ENCODE measurements at places on chromosomes 7 and 10. TPM values are rescaled to one million over a fixed set of nuclear protein-coding genes. Genes with fewer than 3 reads are reported as not detected.
A peak's percentile ranks its signal among the peaks of the same experiment; 100 is the strongest.

GRCh38 chr7:1987591-1988532 lies 244.9 kb downstream of the MAD1L1 start:
- peak; percentile 20 for DNase-seq
- H3K27me3 ChIP-seq, result no peaks in the 10 kb centered on the region
- H3K4me3 ChIP-seq, result no peak overlapping the region
- H3K27ac ChIP-seq, result no peak overlapping the region
- H3K4me1 ChIP-seq, result no peaks in the 10 kb centered on the region

GRCh38 chr10:17563452-17563851 lies 53.7 kb downstream of the HACD1 start:
- no peaks in the 10 kb centered on the region for H3K36me3 ChIP-seq
- no peak for DNase-seq
- H3K4me1 ChIP-seq, result no peaks in the 10 kb centered on the region
- no peak overlapping the region for H3K27ac ChIP-seq
- H3K4me3 ChIP-seq, result no peak overlapping the region
- H3K27me3 ChIP-seq, result no peaks in the 10 kb centered on the region

DNA sequence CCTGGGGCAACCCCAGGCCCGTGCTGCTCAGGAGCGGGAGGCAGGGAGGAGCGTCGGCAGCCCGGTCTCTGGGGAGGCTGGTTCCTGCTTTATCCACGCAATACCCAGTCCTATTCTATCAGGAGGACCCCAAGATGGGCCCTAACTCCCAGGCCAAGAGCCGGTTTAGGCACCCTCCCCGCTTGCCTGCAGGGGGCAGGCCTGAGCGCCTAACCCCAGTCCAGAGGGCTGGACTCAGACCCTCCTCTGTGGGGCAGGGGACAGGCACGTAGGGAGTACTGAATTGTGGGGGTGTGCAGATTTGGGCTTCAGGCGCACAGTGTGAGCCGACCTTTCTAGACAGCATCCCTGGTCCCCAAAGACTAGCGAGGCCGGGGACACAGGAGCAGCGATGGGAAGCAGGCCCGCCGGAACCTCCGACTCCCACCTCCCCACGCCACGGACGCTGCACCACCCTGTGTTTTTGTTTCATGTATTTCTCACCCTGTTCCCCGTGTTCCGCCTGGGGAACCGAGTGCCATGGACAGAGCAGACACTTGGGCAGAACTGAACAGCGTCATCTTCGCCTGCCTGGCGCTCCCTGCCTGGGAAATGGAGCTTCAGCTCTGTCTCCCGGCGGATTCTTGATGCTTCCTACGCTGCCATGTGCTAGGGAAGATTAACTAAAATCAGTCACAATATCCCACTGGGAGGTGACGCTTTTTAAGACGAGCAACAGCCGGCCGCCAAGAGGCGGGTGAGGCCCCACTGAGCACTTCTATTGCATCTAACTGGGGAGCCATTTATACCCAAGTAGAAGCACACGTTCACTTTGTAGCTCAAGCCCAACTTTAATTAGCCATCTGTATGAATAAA lies 5.3 kb downstream of the NUDT1 start:
- DNase-seq, result no peak
- no peaks in the 10 kb centered on the region for H3K36me3 ChIP-seq
- no peak overlapping the region for H3K27ac ChIP-seq
- H3K4me3 ChIP-seq, result no peak overlapping the region
- H3K27me3 ChIP-seq, result no peaks in the 10 kb centered on the region

- H3K4me3 ChIP-seq, result no peak overlapping the region
- DNase-seq, result no peak
- no peak overlapping the region for H3K27ac ChIP-seq
- no peaks in the 10 kb centered on the region for H3K27me3 ChIP-seq
- H3K4me1 ChIP-seq, result no peaks in the 10 kb centered on the region
These were observed 4.5 kb upstream of the MGAM start for GRCh38 chr7:141991140-141991539.

DNA sequence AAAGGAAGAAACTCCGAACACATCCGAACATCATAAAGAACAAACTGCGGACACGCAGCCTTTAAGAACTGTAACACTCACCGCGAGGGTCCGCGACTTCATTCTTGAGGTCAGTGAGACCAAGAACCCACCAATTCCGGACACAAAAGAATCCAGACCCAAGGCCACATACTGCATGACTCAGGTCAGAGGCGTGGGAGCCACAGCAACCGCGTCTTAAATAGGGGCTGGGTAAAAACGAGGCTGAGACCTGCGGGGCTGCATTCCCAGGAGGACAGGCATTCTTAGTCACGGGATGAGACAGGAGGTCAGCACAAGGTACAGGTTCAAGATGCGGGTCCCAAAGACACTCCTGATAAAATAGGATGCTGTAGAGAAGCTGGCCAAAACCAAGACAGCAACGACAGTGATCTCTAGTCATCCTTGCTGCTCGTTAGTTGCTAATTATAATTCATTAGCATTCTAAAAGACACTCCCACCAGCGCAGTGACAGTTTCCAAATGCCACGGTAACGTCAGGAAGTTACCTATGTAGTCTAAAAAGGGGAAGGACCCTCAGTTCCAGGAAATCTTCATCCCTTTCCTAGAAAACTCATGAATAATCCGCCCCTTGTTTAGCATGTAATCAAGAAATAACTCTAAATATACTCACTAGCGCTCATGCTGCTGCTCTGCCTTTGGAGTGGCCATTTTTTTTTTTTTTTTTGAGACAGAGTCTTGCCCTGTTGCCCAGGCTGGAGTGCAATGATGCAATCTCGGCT lies 19.3 kb downstream of the AP5Z1 start:
- H3K4me3 ChIP-seq, result no peak overlapping the region
- no peak for DNase-seq
- no peaks in the 10 kb centered on the region for H3K27me3 ChIP-seq
- H3K27ac ChIP-seq, result no peak overlapping the region
- H3K4me1 ChIP-seq, result peaks cover 19% of the 10 kb centered on the region

The FAM221A gene
- total RNA-seq, result 3.2 TPM

The CLDN12 gene
- total RNA-seq, result 30.6 TPM

The TAS2R4 gene
- 0.12 TPM for total RNA-seq

DNA sequence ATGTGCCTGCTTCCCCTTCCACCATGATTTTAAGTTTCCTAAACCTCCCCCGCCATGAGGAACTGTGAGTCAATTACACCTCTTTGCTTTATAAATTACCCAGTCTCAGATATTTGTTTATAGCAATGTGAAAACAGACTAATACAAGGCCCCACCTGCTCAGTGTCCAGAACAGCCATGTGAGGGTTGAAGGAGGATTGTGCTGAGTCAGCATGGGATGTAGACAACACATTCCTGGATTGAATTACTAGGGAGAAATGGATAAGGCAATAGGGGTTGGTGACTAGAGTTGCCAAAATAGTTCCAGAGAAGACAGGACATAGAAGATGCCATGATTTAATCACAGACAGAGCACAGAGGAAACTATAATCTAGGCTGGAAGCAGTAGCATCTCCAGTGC lies 270.3 kb downstream of the GFRA1 start:
- H3K4me1 ChIP-seq, result no peaks in the 10 kb centered on the region
- no peak overlapping the region for H3K27ac ChIP-seq
- H3K36me3 ChIP-seq, result no peaks in the 10 kb centered on the region

The WNT8B gene
- not detected for total RNA-seq

DNA sequence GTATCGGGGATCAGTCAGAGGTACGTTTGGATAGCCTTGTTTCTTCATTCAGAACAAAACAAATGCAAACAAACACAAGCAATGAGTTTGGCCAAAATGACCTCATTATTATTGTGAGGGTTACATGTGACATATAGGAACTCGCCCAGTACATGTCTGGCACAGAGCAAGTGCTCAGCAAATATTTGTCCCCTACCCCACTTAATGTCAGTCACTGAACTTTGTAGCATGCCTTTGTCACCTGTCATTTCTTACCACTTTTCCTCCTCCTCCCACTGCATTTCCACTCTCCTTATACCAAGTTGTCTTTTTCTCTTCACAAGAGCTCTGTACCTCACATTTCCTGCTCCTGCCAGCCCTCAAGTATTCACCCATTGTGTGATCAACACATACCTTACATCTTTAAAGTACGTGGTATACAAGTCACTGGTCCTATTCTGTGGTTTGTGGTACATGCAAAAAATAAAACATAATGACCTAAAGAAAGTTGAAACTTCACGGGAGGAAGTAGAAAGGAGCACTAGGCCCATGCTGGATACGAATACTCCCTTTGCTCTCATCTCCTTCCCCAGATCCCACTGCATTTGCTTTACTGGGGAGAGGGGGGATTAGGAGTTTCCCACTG lies 236.0 kb downstream of the INHBA start:
- H3K36me3 ChIP-seq, result no peaks in the 10 kb centered on the region
- H3K27me3 ChIP-seq, result no peaks in the 10 kb centered on the region
- no peak overlapping the region for H3K4me3 ChIP-seq
- no peaks in the 10 kb centered on the region for H3K4me1 ChIP-seq
- H3K27ac ChIP-seq, result no peak overlapping the region
- no peak for DNase-seq

- DNase-seq, result no peak
- no peak overlapping the region for H3K4me3 ChIP-seq
- H3K27ac ChIP-seq, result no peak overlapping the region
- no peaks in the 10 kb centered on the region for H3K27me3 ChIP-seq
- H3K4me1 ChIP-seq, result peaks cover 42% of the 10 kb centered on the region
These were observed 16.3 kb downstream of the TES start for GRCh38 chr7:116226664-116227063.

DNA sequence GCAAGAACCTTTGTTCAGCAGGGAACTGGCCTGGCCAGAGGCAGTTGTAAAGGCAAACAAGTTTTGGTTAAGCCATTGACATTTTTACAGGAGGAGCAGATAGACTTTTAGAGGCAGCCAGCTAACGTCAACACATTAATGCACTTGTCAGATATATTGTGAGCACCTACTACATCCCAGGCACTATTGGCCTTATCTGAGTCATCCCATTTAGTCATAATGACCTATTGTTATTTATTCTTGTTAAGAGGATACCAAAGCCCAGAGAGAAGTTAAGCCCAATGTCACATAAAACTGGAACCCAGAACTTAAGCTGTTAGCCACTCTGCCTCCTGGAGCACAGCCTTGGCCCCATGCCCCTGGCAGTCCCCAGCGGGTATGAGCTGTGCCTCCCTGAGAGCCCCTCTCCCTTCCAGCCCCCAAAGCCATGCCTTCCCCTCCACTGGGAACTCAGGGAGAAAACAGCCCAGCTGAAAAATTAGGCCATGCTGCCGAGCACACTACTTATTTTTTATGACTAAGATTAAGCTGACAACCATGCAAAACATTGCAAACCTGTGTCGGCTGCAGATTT lies 32.7 kb upstream of the TRIM8 start:
- H3K27me3 ChIP-seq, result no peaks in the 10 kb centered on the region
- peaks cover 60% of the 10 kb centered on the region for H3K4me1 ChIP-seq
- H3K27ac ChIP-seq, result peak overlapping the region; percentile 70
- DNase-seq, result peak; percentile 23
- H3K4me3 ChIP-seq, result no peak overlapping the region

GRCh38 chr10:132078746-132079345 lies 13.1 kb downstream of the JAKMIP3 start:
- peak; percentile 48 for DNase-seq
- no peaks in the 10 kb centered on the region for H3K36me3 ChIP-seq
- H3K27ac ChIP-seq, result no peak overlapping the region
- H3K4me1 ChIP-seq, result no peaks in the 10 kb centered on the region

- peaks cover 19% of the 10 kb centered on the region for H3K4me1 ChIP-seq
- H3K27ac ChIP-seq, result peak overlapping the region; percentile 15
- no peak for DNase-seq
- H3K27me3 ChIP-seq, result no peaks in the 10 kb centered on the region
- H3K4me3 ChIP-seq, result no peak overlapping the region
These were observed 21.2 kb downstream of the PALD1 start for GRCh38 chr10:70499836-70500167.

DNA sequence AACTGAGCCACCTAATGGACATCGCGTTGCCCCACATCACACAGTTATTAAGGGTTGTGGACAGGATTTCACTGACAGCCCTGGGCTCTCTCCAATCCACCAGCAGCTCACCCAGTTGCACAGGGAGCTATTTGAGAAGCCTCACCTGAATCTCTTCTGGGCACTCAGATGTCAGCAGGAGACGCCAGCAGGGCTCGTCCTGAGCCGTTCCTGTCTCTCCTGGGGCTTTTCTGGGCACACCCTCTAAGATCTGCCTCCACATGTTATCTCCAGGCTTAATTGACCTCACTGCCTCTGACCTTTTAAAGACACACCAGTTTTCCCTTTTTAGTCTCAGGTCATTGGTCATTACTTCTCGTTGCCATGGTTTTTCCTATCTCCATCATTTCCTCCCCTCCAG lies 63.0 kb downstream of the GRID1 start:
- DNase-seq, result no peak
- H3K27ac ChIP-seq, result no peak overlapping the region
- no peaks in the 10 kb centered on the region for H3K27me3 ChIP-seq

GRCh38 chr7:46034056-46034768 lies 113.1 kb upstream of the IGFBP3 start:
- no peaks in the 10 kb centered on the region for H3K27me3 ChIP-seq
- no peaks in the 10 kb centered on the region for H3K36me3 ChIP-seq
- no peak for DNase-seq
- H3K4me3 ChIP-seq, result no peak overlapping the region

The MBLAC1 gene
- 1.3 TPM for total RNA-seq

DNA sequence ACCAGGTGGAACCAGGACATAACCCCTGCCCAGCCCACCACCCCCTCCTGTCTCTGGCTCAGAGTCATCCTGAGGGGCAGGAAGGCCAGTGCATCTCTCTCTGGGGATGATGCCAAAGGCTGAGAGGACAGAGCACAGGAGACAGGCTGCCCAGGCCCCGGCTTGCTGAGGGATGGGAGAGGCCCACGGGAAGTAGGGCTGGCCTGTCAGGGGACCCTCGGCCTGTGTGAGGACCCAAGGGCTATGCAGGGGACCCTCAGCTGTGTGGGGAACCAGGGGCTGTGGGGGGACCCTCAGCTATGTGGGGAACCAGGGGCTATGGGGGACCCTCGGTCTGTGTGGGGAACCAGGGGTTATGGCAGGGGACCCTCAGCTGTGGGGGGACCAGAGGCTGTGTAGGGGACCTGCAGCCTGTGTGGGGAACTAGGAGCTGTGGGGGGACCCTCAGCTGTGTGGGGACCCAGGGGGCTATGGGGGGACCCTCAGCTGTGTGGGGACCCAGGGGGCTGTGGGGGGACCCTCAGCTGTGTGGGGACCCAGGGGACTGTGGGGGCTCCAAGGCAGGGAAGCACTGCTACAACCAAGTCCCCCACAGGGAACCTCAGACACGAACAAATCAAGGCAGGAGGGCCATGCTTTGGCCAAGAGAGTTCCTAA lies 27.7 kb downstream of the EBF3 start:
- H3K36me3 ChIP-seq, result no peaks in the 10 kb centered on the region
- H3K27me3 ChIP-seq, result no peaks in the 10 kb centered on the region
- DNase-seq, result no peak
- no peak overlapping the region for H3K4me3 ChIP-seq
- H3K27ac ChIP-seq, result no peak overlapping the region

DNA sequence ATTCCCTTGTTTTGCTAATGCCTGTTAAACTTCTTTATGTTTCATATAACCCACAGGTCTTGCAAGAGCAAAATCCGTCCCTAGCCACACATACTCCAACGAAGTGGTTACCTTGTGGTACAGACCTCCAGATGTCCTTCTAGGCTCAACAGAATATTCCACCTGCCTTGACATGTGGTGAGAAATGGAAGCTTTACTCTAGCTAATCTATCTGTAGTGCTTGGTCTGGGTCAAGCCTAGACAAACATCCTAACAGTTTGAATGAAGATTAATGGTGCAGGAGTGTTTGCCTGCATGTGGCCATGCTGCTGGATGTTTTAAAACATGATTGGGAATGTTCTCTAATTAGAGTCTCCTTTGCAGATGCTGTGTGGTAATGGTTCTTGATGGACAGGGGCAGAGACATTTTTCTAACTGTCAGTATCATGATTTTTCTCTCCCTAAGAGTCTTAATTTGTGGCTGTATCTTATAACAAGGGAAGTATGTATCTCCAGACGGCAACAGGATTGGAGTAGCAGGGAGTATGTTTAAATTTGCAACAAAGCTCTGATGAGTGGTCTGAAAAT lies 308.5 kb upstream of the FZD1 start:
- no peaks in the 10 kb centered on the region for H3K27me3 ChIP-seq
- no peaks in the 10 kb centered on the region for H3K36me3 ChIP-seq
- H3K4me3 ChIP-seq, result no peak overlapping the region
- DNase-seq, result no peak

All from heart left ventricle (tissue), 16 donors.